ENCODE measurements at places on chromosomes 4 and X.

GRCh38 chrX:24190500-24191156 is 41.1 kb downstream of the ZFX start:
- no peak for DNase-seq

DNA sequence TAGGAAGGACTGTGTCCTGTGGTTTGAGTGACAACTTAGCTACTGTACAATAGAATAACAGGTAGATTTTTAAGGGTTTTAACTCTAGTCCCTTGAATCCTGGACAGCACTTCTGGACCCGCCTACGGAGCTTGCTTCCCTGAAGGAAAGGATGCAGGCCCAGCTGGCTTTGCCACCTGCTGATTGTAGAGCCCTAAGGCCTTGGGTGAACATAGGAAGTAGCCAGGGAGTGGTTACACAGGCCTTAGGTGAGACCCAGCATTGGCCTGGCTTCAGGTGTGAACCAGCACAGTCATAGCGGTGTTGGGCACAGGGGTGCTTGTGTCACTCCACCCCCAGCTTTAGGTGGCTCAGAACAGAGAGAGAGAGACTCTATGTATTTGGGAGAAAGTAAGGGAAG is 413.5 kb downstream of the GRIA2 start:
- DNase-seq, result no peak

GRCh38 chrX:21975242-21975641 is 34.7 kb downstream of the SMS start:
- no peak for DNase-seq

- no peak for DNase-seq
Observed at GRCh38 chrX:84415140-84415539, 87.1 kb downstream of the HDX start.

- DNase-seq, result no peak
Observed at GRCh38 chrX:55867708-55868107, 150.2 kb downstream of the RRAGB start.

- no peak for DNase-seq
Observed at GRCh38 chr4:182454440-182455013, 211.3 kb downstream of the TENM3 start.

DNA sequence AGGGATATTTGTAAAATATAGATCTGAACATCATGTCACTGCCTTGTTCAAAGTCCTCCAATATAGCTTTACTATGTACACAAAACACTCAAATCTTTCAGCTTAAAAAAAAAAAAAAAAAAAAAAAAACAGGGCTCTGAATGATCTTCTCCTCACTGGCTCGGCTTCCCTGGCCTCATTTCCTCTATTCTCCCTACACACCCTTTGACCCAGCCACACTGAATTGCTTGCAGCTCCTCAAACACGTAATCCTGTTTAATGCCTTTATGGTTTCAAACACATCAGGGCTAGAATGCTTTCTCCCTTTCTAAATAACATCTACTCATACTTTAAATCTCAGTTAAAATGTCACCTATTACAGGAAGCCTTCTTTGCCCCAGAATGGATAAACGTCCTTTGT is 60.8 kb downstream of the MTMR8 start:
- DNase-seq, result no peak

GRCh38 chr4:154691229-154691628 is 52.6 kb upstream of the LRAT start:
- DNase-seq, result no peak

DNA sequence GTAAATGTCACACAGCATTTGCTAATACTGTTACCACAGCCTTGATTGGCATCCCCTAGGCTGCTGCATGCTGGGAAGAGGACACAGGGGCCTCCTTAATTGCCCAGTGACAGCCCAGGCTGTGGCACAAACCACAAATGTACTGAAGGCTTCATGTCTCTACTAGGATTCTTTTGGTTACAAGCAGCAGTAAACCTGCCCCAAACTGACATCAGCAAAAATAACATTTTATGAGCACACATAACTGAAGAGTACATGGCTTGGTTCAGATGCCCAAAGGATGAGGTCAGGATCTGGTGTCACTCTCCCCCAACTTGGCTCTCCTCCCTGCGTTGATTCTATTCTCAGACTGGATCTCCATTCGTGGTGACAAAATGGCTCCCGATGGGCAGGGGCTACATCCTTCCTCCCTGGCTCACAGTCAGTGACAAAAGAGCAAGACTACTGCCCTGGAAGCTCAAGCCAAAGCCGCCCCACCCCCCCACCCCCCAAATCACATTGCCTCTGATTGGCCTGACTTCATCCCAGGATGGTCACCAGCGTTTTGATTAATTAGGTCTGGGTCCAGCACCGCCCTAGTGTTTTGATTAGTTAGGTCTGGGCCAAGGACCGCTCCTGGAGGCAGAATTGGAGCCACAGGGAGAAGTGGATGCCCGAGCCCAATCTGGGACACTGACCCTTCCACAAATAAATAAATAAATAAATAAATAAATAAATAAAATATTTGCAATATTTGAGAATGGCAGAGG is 180.5 kb upstream of the RBPJ start:
- DNase-seq, result no peak

DNA sequence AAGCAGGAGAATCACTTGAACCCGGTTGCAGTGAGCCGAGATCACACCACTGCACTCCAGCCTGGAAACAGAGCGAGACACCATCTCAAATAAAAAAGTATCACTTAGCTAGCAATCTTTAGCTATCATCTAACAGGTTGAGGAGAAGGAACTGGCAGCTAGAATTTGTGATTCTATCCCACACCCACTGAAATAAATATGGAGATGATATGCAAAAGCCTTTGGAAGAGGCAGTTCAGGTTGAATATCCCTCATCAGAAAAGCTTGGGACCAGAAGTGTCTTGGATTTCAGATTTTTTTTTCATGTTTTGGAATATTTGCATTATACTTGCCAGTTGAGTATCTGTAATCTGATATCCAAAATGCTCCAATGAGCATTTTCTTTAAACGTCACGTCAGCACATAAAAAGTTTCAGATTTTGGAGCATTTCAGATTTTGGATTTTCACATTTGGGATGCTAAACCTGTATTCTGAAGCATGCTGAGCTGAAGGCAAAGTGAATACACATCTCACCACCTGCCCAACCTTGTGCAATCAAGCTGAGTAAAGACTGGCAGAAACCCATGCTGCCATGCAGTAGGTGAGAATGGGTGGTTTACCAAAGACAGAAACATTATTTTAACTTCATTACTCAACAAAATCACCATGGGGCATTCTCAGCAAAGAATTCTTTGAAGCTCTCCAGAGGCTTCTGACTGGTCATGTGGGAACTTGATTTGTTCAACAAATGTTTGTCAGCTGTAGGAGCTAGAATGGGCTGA is 159.3 kb downstream of the SH3KBP1 start:
- no peak for DNase-seq

- DNase-seq, result no peak
Observed at GRCh38 chrX:115650449-115650848, 89.5 kb downstream of the PLS3 start.

- no peak for DNase-seq
Observed at GRCh38 chrX:1767026-1767425, 152.2 kb downstream of the ASMT start.

DNA sequence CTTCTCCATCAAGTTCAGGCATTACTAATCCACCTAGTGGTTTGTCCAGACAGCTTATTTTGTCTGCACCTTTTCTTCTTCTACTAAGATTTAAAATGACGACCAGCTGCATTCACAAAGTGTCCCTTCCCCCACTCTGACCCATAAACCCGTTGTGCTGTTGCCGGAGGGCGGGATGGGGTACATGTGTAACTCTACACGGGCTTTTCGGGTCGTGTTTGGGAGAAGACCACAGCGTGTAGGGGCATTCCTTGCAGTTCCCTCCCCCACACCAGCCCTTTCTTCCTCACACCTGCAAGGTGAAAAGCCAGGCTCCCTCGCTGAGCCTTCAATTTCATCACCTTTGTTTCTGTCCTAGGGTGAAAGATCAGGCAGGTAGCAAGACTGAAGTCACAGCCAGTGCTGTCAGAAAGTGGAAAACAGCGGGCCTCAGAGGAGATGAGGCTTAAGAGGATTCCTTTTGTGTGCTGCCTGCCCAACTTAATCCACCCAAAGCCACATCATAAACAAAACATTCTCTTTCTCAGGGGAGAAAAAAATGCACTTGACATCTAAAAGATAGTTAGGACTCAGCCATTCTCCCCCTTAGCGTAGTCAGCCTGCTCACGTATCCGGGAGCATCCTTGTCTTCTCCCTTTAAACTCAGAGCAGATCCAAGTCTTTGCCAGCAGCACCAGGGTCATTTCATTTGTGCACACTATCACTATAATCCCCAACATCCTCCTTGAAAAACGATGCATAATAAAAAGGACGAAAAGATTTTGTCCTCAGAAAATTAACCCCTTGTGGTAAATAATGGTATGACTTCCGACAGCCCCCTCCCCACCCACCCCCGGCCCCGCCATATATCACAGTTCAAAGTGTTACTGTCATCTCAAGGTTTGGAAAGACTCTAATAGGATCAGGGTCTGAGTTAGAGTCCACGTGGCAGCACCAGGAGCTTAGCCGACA is 599.0 kb downstream of the RAB28 start:
- no peak for DNase-seq

- no peak for DNase-seq
Observed at GRCh38 chr4:168279556-168279955, 39.0 kb downstream of the DDX60 start.

Measured in RKO (cell line).